ENCODE measurements at places on chromosomes 2 and 18.

DNA sequence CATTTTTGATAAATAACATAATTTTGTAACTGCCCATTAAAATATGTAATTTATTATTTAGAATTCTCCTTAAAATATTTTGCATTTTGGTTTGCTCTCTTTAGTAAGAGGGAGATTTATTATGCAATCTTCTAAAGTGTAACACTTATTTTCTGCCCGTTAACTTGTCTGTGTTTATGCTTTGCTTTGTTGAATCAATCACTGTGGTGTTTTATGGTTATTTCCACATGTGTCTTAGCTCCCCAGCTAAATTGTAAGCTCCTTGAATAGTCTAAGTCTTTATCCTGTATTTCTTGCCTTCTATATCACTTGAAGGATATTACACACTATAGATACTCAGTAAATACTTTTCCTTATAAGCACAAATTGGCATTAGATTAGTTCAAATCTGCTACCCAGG, 166.6 kb upstream of the SPRED2 start:
- no peak for DNase-seq

DNA sequence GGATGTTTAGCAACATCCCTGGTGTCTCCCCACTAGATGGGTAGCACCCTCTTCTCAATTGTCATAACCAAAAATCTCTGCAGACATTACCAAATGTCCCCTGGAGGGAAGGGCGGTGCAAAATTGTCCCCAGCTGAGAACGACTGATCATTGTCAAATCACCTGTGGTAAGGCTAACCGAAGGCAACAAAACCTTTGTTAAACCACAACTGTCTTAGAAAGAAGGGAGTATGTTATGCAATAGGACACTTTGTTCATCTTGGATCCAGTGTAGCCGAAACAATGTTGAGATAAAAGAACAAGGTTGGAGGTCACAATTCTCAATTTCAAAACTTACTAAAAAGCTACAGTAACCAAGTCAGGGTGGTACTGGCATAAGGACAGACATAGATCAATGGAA, 50.3 kb upstream of the ST3GAL5 start:
- DNase-seq = no peak

DNA sequence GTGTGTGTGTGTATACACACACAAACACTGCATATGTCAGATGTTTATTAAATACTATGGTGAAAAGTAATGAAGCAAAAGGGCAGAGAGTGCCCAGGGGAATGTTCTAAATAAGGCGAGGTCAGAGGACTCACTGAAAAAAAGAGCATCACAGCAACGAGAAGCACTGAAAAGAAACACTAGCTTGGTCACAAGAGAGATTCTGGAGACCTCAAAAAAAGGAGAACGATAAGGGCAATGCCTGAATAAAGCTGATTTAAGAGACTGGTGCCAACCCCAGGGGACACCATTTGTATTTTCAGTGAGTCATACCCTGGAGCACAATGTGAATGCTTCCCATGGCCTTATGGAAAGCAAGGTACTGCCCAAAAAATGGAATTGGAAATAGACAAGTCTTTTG, 14.5 kb downstream of the SLC40A1 start:
- DNase-seq = no peak

GRCh38 chr2:38622210-38622609, 19.5 kb upstream of the HNRNPLL start:
- DNase-seq = no peak

Data from stimulated activated CD8-positive, alpha-beta memory T cell treated with anti-CD3 and anti-CD28 coated beads, Interleukin-15, amount 100 ng/mL, for 24 hours (primary cell).